ENCODE measurements at places on chromosomes 13 and 19. TPM values are rescaled to one million over a fixed set of nuclear protein-coding genes. Genes with fewer than 3 reads are reported as not detected.
A peak's percentile ranks its signal among the peaks of the same experiment; 100 is the strongest.

GRCh38 chr13:74026753-74027152 is 107.5 kb downstream of the KLF12 start:
- peak overlapping the region; percentile 75 for H3K27ac ChIP-seq
- H3K36me3 ChIP-seq, result no peaks in the 10 kb centered on the region
- H3K4me1 ChIP-seq, result peaks cover 80% of the 10 kb centered on the region
- H3K27me3 ChIP-seq, result no peaks in the 10 kb centered on the region
- H3K4me3 ChIP-seq, result no peak overlapping the region

Gene ZNF329
- total RNA-seq, result 4.4 TPM

GRCh38 chr19:55228403-55229031 is at the start of gene TMEM86B:
TSS of gene TMEM86B (minus strand) at chr19:55228763. CDS start at chr19:55228741, 22 bp downstream.
- H3K36me3 ChIP-seq, result peaks cover 4% of the 10 kb centered on the region
- no peaks in the 10 kb centered on the region for H3K27me3 ChIP-seq
- peaks cover 32% of the 10 kb centered on the region for H3K4me1 ChIP-seq
- peak within 1 kb of the TSS; percentile 98 for H3K27ac ChIP-seq

Gene OBI1
- total RNA-seq, result 17.9 TPM

DNA sequence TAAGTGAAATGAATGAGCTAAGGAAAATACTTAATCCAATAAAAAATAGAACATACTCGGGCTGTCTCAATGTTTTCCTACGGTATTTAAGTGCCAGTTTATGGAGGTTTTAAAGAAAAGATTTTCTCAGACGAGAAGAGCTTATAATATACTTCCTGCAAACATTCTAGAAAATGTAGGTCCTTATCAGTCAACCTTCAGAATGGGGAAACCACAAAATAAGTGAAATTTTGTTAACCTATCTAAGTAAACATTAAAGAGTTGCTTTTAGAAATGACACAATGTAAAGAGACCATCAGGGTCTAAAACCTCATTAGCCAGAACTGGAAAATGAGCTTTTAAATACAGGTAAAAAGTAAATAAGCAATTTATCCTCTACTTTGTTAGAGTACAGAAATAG is 12.1 kb downstream of the MIR17HG start:
- H3K36me3 ChIP-seq, result peaks cover 1% of the 10 kb centered on the region
- H3K27me3 ChIP-seq, result no peaks in the 10 kb centered on the region
- H3K27ac ChIP-seq, result no peak overlapping the region
- H3K4me3 ChIP-seq, result no peak overlapping the region

Gene NAXD
- 48.8 TPM for total RNA-seq

Gene CEACAM4
- total RNA-seq, result not detected

DNA sequence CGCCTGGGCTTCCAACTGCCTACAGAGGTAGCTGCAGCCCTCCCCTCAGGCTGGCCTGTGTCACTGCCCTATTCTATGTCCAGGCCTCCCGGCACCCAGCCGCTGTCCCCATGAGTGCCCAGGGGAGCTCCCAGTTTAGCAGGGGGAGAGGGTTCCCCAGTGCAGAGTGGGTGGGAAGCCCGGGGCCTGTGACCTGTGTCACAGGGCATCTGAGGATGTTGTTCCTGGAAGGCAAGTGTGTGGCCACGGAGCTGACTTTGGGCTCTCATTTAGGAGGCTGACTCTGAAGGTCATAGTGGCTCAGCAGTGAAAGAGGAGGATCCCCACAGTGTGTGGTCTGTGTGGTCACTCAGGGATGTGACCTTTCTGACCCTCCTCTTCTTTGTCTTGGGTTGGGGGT is 25.1 kb downstream of the PPP1R37 start:
- peaks cover 20% of the 10 kb centered on the region for H3K4me1 ChIP-seq
- H3K27me3 ChIP-seq, result no peaks in the 10 kb centered on the region
- H3K27ac ChIP-seq, result no peak overlapping the region

- peak overlapping the region; percentile 57 for H3K27ac ChIP-seq
- no peak for DNase-seq
- peaks cover 54% of the 10 kb centered on the region for H3K4me1 ChIP-seq
Measured at GRCh38 chr13:93227280-93227877, 772 bp downstream of the GPC6 start.

Gene ATP7B
- total RNA-seq, result 40.2 TPM

- no peak overlapping the region for H3K27ac ChIP-seq
- peaks cover 11% of the 10 kb centered on the region for H3K36me3 ChIP-seq
- no peak for DNase-seq
- H3K27me3 ChIP-seq, result no peaks in the 10 kb centered on the region
- H3K4me1 ChIP-seq, result no peaks in the 10 kb centered on the region
Measured at GRCh38 chr13:111302045-111302726, 18.3 kb upstream of the TEX29 start.

GRCh38 chr13:77356155-77356554 is 29.3 kb upstream of the MYCBP2 start:
- H3K27me3 ChIP-seq, result no peaks in the 10 kb centered on the region
- H3K4me1 ChIP-seq, result no peaks in the 10 kb centered on the region
- H3K36me3 ChIP-seq, result no peaks in the 10 kb centered on the region
- no peak overlapping the region for H3K27ac ChIP-seq
- no peak overlapping the region for H3K4me3 ChIP-seq

DNA sequence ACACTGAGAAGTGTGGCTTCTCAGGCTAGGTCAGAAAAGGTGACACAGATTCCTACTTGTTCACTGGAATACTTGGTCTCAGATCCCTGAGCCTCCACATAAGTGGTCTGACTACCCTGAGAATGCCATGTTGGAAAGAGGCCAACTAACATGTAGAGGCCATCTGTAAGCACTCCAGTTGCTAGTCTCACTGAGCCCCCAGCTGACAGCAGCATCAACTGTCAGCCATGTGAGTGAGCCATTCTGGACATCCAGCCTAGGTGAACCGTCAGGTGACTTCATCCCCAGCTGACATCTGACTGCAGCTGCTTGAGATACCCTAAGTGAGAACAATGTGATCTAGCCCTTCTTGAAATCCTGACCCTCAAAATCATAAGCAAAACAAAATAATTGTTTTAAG is 18.1 kb upstream of the ARL11 start:
- no peaks in the 10 kb centered on the region for H3K4me1 ChIP-seq
- H3K4me3 ChIP-seq, result no peak overlapping the region
- no peaks in the 10 kb centered on the region for H3K36me3 ChIP-seq
- DNase-seq, result no peak
- H3K27ac ChIP-seq, result no peak overlapping the region

GRCh38 chr19:41328842-41329225 is 18.9 kb downstream of the CCDC97 start:
- peaks cover 25% of the 10 kb centered on the region for H3K4me1 ChIP-seq
- no peaks in the 10 kb centered on the region for H3K27me3 ChIP-seq
- no peak overlapping the region for H3K4me3 ChIP-seq
- no peaks in the 10 kb centered on the region for H3K36me3 ChIP-seq

DNA sequence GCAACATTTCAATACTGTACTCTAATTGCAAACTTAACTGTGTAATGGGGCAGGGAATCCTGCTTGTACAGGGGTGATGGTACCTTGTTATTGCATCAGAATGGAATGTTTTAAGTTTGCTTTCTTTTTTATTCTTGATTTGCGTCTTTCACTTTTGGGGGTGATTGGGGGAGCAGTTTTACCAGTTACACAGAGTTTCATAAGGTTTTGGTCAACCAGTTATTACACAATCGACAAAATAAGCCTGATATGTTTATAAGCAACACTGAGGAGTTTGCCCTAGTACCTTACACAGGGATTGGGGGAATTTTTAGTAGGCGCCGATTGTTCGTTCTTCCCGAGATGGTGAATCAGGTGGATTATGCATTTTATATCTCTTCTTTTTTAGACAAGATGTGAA is 2.7 kb downstream of the KLF5 start:
- peaks cover 66% of the 10 kb centered on the region for H3K4me1 ChIP-seq
- peak overlapping the region; percentile 27 for H3K27ac ChIP-seq
- 0 out of 2 replicates have a peak, but pooled peaks cover 8% of the 10 kb centered on the region for H3K36me3 ChIP-seq
- no peak for DNase-seq

DNA sequence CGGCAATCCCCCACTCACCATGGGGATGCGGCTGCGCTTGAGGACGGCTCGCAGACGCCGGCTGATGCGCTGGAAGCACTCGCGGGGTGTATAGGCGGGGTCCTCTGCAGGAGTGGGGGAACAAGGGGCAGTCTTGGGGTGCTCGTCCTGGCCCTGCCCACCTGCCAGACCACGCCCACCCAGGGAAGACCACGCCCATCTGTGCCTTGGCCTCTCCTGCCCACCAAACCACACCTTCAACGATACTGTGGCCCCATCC is 6.7 kb downstream of the RNU6-9 start:
- no peaks in the 10 kb centered on the region for H3K27me3 ChIP-seq
- DNase-seq, result no peak
- H3K4me3 ChIP-seq, result no peak overlapping the region
- no peaks in the 10 kb centered on the region for H3K36me3 ChIP-seq
- no peak overlapping the region for H3K27ac ChIP-seq

DNA sequence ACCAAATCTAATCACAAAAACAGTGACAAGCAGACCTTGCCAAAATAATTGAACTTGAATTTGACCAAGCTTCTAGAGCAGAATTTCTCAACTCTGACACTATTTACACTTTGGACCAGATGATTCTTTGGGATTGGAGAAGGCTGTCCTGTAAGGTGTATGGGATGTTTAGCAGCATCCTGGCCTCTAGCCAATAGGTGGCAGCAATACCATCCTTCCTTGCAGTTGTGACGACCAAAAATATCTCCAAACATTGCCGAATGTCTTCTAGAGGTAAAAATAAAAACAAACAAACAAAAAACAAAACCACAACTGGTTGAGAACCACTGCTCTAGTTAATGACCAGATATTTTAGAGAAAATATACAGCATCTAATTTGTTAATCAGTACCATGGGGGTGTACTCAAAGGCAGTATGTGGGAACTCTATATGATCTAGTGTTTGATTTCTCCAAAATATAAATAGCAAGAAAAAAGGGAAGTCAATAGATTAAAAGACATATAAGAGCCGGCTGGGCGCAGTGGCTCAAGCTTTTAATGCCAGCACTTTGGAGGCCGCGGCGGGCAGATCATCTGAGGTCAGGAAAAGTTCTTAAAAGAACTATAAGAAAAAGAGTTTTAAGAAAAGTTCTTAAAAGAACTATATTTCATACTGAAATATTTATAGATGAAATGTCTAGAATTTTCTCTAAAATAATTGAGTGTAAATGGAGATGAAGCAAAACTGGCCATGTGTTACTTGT is 60.9 kb upstream of the ZNF527 start:
- no peaks in the 10 kb centered on the region for H3K27me3 ChIP-seq
- H3K4me3 ChIP-seq, result no peak overlapping the region
- H3K36me3 ChIP-seq, result no peaks in the 10 kb centered on the region
- no peaks in the 10 kb centered on the region for H3K4me1 ChIP-seq
- no peak for DNase-seq
- H3K27ac ChIP-seq, result no peak overlapping the region

Gene ANKRD24
- total RNA-seq, result 0.16 TPM

Gene FSD1
- 15.6 TPM for total RNA-seq

- H3K4me1 ChIP-seq, result no peaks in the 10 kb centered on the region
- no peaks in the 10 kb centered on the region for H3K27me3 ChIP-seq
- H3K27ac ChIP-seq, result no peak overlapping the region
Measured at GRCh38 chr13:32783067-32783466, 196.8 kb downstream of the PDS5B start.

Gene SIGLEC11
- not detected for total RNA-seq

- no peak for DNase-seq
- no peak overlapping the region for H3K4me3 ChIP-seq
- H3K27ac ChIP-seq, result no peak overlapping the region
- H3K27me3 ChIP-seq, result no peaks in the 10 kb centered on the region
- H3K36me3 ChIP-seq, result peaks cover 3% of the 10 kb centered on the region
- H3K4me1 ChIP-seq, result no peaks in the 10 kb centered on the region
Measured at GRCh38 chr19:16611121-16611520, 16.9 kb downstream of the MED26 start.

GRCh38 chr13:57858376-57858775 is 226.8 kb downstream of the PCDH17 start:
- DNase-seq, result no peak
- H3K27me3 ChIP-seq, result no peaks in the 10 kb centered on the region
- H3K27ac ChIP-seq, result no peak overlapping the region
- H3K36me3 ChIP-seq, result no peaks in the 10 kb centered on the region
- H3K4me3 ChIP-seq, result no peak overlapping the region

Gene KLHL1
- not detected for total RNA-seq

- H3K36me3 ChIP-seq, result no peaks in the 10 kb centered on the region
- no peaks in the 10 kb centered on the region for H3K27me3 ChIP-seq
- H3K27ac ChIP-seq, result no peak overlapping the region
- no peak for DNase-seq
- no peaks in the 10 kb centered on the region for H3K4me1 ChIP-seq
- no peak overlapping the region for H3K4me3 ChIP-seq
Measured at GRCh38 chr13:26469602-26470001, 87.9 kb upstream of the WASF3 start.

DNA sequence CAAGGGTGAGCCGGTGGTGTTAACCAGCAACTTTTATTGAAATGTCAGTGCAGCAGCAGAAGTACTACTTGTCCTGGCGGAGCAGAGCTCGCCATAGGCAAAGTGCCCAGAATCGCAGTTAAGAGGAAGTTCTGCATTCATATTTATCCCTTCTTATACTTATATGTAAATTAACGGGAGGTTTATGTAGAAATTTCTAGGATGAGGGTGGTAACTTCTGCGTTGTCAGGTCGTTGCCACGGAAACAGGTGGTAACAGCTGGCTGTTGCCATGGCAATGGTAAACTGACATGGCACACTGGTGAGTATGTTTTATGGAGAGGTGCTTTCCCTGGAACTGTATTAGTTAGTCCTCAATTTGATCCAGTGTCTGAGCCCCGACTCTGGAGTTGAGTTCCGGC is 2494.9 kb upstream of the PCDH20 start:
- peak; percentile 8 for DNase-seq
- no peak overlapping the region for H3K4me3 ChIP-seq
- H3K27me3 ChIP-seq, result no peaks in the 10 kb centered on the region
- no peak overlapping the region for H3K27ac ChIP-seq
